Stimulated activated naive CD8-positive, alpha-beta T cell treated with anti-CD3 and anti-CD28 coated beads, Interleukin-15, amount 100 ng/mL, for 72 hours (primary cell): ENCODE measurements at places on chromosomes 3 and 15.

DNA sequence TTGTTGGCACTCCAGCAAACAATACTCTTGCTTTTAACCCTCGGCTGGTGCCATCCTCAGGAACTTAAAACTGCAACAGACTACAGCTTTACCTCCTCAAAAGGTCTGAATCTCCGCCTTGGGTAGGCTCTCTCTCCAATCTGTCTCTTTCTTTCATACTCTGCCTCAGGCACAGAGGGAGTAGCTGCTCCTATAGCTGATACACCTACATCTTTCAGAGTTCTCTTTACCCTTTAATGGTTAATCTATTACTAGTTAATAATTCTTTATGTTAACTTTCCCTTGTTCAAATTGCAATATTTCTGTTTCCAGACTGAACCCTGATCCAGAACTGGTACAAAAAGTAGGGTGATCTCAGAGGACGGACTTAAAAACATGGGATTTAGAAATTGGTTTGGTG is 66.2 kb downstream of the MAP4 start:
- no peak for DNase-seq

DNA sequence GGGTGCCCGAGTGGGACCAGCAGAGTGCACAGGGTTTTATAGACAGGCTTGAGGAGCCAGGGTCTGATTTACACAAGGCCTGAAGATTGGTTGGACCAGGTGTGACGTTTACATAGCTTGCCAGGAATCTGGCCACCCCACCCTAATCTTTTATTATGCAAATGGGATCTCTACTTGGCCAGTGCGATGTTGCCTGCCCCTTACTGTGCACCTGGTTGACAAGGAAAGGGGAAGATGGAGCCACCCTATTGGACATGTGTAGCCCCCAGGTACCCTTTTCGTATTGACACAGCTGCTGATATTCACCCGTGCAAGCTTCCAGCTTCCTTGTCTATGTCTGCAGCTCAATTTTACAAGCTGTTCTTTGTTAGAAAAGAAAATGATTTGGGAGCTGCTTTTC is 132.0 kb downstream of the ARNT2 start:
- no peak for DNase-seq

- DNase-seq, result no peak
These were observed 28.1 kb downstream of the SMAD3 start for GRCh38 chr15:67093504-67093862.

- no peak for DNase-seq
These were observed 10.6 kb upstream of the PCSK6 start for GRCh38 chr15:101499863-101500713.

- DNase-seq, result no peak
These were observed 17.8 kb upstream of the ABHD2 start for GRCh38 chr15:89070197-89071124.

DNA sequence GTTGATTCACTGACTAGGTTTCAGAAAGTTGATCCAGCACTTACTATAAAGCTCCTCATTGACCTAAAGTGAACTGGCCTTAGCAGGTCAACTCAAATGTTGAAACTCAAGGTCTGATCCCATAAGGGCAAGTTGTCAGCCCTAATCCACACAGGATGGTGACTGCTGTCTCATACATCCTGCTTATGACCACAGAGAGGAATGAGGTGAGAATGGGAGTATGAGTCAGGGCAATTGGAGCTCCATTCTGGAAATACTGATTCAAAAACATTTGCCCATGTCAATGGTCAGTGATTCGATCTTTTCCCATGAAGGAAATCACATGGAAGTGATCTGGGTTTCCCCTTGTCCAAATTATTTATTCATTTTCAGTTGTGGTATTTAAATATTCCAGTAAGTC is 78.7 kb downstream of the ZNF385D start:
- DNase-seq, result no peak

- no peak for DNase-seq
These were observed 231.4 kb downstream of the OPA1 start for GRCh38 chr3:193824365-193824764.

- DNase-seq, result no peak
These were observed 14.9 kb downstream of the EIF2AK4 start for GRCh38 chr15:39948817-39949216.

DNA sequence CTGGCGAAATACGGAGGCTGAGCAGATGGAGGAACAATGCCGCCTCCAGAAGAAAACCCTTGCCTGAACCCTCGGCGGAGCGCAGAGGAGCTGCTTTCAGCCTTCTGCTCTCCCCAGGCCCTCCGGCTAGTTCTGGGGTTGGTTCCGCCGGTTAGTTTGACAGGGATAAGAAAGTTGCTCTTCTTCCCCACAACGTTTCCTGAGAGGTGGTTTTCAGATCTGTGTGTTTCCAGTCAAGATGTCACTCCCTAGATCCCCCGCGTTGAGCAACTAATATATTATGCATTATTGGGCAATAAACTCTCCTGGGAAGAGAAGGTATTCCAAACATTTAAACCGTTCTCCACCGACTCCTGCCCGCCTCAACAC is 551 bp downstream of the NLGN1 start:
- no peak for DNase-seq

GRCh38 chr3:14899993-14900618 is 47.3 kb upstream of the NR2C2 start:
- DNase-seq, result no peak

- no peak for DNase-seq
These were observed 60.4 kb downstream of the SMAD3 start for GRCh38 chr15:67125589-67126502.

DNA sequence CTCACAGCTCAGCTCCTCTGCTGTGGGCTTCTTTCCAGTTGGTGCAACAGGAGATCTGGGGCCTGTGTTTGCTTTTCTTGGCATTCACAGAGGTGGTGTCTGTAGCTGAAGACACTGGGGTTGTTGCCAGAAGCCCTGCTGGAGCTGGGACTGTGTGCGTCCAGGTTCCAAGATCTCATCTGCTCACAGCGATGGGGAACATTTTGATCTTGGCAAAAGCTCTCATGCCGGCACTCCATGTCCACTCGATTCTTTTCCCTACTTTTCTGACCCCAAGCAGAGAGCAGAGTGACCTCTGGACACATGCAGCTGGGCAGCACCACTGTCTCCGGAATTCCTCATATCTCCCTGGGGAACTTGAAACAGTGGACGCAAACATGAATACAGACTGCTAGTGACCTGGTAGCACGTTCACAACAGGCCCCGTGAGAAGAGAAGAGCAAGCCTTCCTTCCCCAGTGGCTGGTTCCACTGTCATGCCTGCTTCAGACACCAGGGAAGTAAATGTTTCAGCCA is 36.1 kb upstream of the MECOM start:
- DNase-seq, result no peak

DNA sequence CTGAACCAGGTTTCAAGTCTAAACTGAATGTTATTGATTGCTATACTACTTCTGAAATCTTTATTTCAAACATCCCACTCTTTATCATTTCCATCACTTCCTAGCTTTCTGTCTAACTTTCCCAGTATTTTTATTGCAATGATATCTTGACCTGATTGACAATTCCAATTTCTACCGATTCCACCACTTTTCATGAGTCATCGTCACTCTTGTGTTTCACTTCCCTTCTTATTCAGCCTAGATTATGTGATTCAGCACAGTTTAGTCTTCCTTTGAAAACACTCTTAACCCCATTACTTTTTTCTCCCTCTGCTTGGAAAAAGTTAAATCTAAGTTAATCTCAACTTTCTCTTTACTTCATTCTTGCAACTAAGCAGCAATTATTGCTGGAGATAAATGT is 62.6 kb downstream of the SLC7A14 start:
- no peak for DNase-seq

- DNase-seq, result no peak
These were observed 279.0 kb downstream of the LPP start for GRCh38 chr3:188432802-188433520.

DNA sequence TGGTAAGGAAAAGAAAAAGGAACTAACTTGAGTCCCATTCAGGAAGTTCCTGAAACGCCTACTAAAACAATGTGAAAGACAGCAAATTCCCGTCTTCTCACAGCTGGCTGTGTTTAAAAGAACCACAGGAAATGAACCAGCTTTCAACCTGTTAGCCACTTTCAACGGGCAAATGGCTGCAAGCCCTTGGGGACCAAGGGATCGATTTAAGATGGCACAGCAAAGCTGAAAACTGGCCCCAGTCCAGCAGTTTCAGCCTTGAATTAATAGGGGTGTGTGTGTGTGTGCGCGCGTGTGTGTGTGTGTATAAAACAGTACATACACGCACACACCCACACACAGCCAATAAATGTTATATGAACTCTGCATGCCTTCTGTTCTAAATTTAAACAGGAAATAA is 168.7 kb upstream of the TMCO5A start:
- no peak for DNase-seq

DNA sequence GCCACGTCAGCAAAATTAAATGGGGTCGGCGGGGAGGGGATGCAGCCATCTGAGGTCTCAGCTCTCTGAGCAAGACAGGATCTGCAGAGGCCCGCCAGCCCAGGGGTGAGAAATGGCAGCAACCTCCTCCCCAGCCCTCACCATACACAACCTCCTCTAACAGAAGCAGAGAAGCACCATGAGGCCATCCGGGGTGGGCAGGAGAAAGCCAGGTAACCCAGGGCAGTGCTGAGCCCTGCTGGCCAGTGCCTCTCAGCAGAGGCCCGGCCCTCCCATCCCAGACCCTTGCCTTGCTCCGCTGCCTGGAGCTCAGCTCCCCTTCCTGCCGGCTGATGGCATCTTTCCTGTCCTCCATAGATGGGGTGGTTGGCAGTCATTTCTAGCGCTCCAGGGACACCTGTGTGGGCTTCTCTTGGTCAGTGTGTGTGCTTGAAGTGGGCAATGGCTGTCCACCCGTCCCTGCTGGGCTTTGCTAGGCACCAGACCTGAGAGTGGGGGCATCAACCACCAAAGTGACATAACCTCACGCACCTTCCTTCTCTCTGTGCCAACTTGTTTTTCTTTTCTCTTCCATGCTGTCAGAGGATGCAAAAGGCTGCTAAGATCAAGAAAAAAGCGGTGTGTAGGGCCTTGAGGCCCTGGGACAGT is 175.8 kb downstream of the NSMCE3 start:
- DNase-seq, result no peak

DNA sequence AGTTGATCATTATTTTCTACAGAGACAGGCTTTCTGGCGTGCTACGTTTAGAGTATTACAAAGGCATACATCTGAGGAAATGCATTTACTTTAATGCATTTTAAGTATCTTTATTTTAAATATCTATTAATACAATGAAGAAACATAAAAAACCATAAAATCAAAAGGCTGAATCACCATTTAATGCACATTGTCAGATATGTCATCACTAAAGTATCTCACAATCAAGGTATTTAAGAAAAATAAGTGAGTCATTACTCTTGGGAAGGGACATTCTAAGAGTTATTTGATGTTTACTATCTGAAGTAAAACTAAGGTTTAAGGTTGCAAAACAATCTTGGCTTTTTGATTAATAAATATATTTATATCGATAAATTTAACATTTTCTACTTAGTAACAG is 102.2 kb downstream of the CTNNB1 start:
- no peak for DNase-seq

DNA sequence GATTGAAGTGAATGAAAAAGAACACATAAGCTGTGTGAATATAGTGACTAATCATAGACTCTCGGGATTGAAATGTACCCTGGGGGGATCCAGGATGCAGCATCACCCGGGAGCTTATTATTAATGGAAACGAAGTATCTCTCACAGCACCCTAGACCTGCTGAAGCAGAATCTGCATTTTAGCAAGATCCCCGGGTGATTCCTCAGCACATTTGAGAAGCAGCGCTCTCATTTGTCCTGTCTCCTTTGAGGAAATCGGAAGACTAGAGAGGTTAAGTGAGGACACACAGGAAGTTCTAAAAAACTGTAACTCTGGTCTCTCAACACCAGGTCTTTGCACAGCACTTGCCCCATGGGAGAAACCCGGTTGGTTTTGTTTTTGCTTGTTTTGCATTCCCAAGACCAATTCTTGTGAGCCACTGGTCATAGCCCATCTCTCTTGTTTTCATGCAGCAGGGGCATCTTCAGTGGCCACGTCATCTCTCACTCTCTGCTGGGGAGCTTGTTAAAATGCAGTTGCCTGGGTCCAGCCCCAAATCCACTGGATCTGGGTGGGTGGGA is 30.2 kb downstream of the ZNF710 start:
- no peak for DNase-seq

DNA sequence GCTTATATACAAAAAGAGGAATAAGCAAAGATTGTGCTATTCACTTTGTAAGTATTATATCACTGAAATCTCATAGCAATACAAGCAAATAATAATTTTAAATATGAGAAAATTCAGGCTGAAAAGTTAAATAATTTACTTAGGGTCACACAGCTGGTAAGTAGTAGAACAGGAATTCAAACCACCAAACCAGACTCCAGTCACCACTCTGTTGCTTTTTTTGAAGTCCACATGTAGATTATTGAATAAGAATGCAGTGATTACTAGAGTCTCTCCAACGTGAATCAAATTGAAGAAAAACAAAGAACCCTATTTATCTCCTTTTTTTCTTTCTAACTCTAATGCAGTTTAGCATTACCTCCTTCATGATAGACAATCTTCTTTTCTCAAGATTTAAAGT is 15.9 kb downstream of the SPICE1 start:
- no peak for DNase-seq

DNA sequence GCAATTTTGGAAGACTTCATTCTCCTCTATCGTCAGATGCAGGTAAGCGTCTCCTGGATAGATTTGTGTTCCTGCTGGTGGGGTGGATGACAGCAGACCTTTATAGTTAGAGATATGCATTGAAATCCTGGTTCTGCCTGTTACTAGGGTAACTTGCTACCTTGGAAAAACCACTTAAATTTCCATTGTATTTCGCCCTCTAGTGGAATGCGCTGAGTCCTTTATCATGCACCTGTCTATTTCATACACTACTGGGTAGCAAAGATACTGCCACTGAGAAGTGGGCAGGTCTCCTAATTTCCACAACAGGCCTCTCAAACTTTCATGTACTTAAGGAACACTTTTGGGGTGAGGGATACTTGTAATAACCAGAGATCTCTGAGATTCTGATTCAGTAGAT is 209.5 kb upstream of the SUCLG2 start:
- DNase-seq, result no peak

GRCh38 chr3:181382656-181383055 is 329.1 kb upstream of the SOX2 start:
- no peak for DNase-seq

GRCh38 chr3:101676765-101677435 is at the start of gene ZBTB11:
Gene ZBTB11, minus strand, starts transcription at chr3:101677132. Its CDS starts 218 bp downstream, at chr3:101676914.
- DNase-seq, result peak; percentile 98

GRCh38 chr3:189638276-189639031 is 7.3 kb downstream of the TP63 start:
- no peak for DNase-seq

DNA sequence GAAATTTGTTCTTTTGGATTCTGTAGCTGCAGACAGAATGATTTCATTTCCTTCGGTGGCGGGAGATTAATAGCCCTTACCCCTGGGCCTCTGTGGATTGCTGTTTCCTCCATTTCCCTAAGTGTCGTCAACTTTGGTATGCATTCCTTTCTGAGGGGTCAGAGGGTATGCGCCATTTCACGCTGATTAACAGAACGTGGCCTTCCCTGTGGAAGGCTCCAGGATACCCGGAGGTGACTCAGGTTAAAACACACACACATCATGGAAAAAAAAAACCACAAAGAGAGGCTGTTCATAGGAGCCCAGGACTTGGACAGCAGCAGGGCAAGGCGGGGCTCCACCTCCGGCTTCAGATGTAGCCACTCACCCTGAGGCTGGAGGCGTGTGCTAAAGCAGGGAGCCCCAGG is 51.9 kb downstream of the EPHB1 start:
- DNase-seq, result no peak

- DNase-seq, result peak; percentile 2
These were observed 59.0 kb downstream of the RORA start for GRCh38 chr15:61169904-61170695.

- DNase-seq, result no peak
These were observed 114.8 kb downstream of the FILIP1L start for GRCh38 chr3:99999536-99999935.

GRCh38 chr3:38549957-38550840 is 54.1 kb downstream of the EXOG start:
- no peak for DNase-seq
